Peyer's patch (tissue), 4 donors: ENCODE measurements at places on chromosomes 2 and 18. TPM values are rescaled to one million over a fixed set of nuclear protein-coding genes. Genes with fewer than 3 reads are reported as not detected.

- no peak overlapping the region for H3K4me3 ChIP-seq
- no peak for DNase-seq
- H3K4me1 ChIP-seq: no peaks in the 10 kb centered on the region
- H3K27me3 ChIP-seq: no peaks in the 10 kb centered on the region
These were observed 126.5 kb downstream of the GALR1 start for GRCh38 chr18:77376043-77376732.

GRCh38 chr2:236638707-236639106 is 69.1 kb downstream of the ACKR3 start:
- DNase-seq: peak; percentile 30
- H3K27ac ChIP-seq: no peak overlapping the region
- no peaks in the 10 kb centered on the region for H3K36me3 ChIP-seq
- H3K4me1 ChIP-seq: no peaks in the 10 kb centered on the region
- H3K27me3 ChIP-seq: no peaks in the 10 kb centered on the region

DNA sequence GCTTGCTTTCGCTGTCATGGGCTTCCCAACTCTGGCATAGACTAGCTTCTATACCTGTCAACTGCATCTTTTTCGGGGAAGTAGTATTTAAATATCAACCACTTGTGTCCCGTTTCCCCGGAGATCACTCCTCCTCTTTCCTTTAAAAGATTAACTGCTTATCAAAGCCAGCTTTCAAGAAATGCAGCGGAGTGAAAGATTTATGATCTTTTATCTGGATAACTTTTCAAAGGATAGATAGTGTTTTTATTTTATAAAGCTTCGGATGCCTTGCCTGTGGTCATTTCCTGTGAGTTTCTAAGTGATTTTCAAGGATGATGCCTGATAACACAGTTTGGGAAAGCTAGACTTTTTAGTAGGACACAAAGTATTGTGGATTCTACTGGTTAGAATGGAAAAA is 2.9 kb upstream of the IGFBP5 start:
- no peaks in the 10 kb centered on the region for H3K27me3 ChIP-seq
- H3K4me1 ChIP-seq: peaks cover 4% of the 10 kb centered on the region
- no peak overlapping the region for H3K4me3 ChIP-seq
- no peak for DNase-seq

- H3K27me3 ChIP-seq: no peaks in the 10 kb centered on the region
- DNase-seq: no peak
- H3K4me1 ChIP-seq: peaks cover 19% of the 10 kb centered on the region
- H3K4me3 ChIP-seq: no peak overlapping the region
- no peaks in the 10 kb centered on the region for H3K36me3 ChIP-seq
These were observed 5.1 kb downstream of the B4GALT6 start for GRCh38 chr18:31679133-31679742.

Gene XRCC5
- total RNA-seq: 81.7 TPM

Gene PUM2
- 61.2 TPM for total RNA-seq
